ENCODE measurements at places on chromosomes 16 and 17.

GRCh38 chr17:48625495-48626244 is 488 bp downstream of the HOXB9 start:
- DNase-seq, result no peak

GRCh38 chr16:50102051-50102746 is 36.4 kb downstream of the HEATR3 start:
- DNase-seq, result no peak

GRCh38 chr16:2786061-2786825 is 1.1 kb downstream of the PRSS33 start:
- DNase-seq, result no peak

DNA sequence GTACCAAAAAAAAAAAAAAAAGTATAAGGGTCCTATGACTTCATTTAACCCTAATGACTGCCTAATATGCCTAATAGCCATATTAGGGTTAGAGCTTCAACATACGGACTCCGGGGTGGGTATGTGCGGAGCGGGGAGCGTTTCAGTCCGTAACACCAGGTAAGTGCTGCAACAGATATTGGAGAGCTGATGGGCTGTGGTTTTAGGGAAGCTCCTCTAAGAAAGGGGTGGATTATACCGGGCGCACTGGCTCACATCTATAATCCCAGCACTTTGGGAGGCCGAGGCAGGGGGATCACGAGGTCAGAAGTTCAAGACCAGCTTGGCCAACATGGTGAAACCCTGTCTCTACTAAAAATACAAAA is 1.9 kb upstream of the ZC3H7A start:
- DNase-seq, result no peak

GRCh38 chr16:25198021-25198420 is 18.7 kb upstream of the AQP8 start:
- no peak for DNase-seq

DNA sequence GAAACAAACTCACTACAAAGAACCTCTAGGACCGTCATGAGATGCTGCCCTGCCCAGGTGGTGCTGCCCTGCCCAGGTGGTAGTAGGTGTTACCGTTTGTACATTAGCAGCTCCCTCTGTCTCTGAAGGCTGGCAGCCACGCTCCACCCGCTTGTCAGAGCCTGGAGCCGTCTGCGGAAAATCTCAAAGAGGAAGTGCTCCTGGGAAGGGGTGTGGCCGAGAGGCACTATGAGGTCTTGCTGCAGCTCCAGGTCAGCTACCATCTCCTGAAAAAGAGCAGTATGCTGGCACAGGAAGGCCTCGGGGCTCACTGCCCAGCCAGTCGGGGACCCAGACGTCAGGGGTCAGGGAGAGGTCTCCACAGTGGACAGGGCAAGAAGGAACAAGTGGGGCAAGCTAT is 28.3 kb downstream of the ZNF276 start:
- DNase-seq, result no peak

GRCh38 chr17:72970797-72971196 is 121.7 kb downstream of the SLC39A11 start:
- DNase-seq, result no peak

DNA sequence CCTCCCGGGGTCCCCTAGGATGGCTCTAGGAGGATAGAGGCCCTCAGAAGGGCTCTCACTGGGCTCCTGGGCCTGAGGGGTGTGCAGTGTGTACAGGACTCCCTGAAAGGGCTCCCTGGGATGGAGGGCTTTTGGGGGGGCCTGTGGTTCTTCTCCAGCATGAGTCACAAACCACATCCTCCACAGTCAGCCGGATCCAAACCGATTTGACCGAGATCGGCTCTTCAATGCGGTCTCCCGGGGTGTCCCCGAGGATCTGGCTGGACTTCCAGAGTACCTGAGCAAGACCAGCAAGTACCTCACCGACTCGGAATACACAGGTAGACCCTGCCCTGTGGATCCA is 4.5 kb downstream of the TRPV2 start:
- DNase-seq, result no peak

DNA sequence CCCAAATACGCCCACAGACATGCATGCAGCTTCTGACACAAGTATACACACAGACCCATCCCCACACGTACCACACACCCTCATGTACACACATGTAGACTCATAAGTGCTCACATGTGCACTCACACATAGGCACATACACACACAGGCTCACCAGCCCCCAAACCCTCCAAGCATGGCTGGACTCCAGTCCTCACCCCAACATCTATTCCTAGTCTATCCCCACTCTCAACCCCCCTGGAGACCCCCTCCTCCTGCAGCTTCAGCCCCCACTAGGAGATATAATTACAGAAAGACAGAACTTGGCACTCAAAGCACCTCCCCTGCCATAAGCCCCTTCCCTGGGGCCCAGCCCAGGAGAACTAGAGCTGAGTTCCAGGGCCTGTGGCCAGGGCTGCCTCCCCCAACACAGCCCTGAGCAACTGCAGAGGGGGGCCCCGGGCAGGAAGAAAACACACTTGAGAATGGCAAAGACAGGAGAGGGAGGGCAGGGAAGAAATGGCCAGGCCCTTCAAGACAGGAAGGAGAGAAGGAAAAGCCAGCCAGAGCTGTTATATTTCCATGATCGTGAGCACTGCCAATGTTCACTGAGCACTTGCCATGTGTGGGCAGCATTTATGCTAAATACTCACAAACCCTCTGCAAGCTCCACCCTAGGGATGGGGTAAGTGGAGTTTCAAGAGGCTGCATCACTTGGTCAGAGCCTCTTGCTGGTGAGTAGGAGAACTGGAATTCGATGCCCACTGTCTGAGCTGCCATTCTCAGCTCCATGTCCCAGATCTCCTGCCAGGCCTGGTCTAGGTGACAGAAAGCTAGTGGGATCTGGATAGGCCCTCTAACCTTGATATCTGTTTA is 224.5 kb downstream of the ZNF423 start:
- peak; percentile 40 for DNase-seq

GRCh38 chr16:2912330-2913199 is 834 bp downstream of the FLYWCH1 start:
- DNase-seq, result peak; percentile 85

DNA sequence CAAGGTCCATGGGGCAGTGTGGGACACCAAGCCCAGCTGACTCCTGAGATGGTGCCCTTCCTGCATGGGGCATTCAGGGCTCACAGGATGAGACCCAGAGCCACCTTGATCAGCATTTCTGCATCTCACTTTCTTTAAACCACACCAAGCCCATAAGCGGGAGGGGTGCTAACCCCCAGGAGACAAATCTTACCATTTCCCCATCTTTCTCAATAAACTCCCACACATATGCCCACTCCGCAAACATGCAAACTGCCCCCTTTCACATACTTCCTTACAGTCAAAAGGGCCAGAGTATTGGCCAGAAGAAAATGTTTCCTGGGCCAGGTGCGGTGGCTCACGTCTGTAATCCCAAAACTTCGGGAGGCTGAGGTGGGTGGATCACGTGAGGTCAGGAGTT is 3.7 kb upstream of the SLC39A11 start:
- DNase-seq, result no peak

DNA sequence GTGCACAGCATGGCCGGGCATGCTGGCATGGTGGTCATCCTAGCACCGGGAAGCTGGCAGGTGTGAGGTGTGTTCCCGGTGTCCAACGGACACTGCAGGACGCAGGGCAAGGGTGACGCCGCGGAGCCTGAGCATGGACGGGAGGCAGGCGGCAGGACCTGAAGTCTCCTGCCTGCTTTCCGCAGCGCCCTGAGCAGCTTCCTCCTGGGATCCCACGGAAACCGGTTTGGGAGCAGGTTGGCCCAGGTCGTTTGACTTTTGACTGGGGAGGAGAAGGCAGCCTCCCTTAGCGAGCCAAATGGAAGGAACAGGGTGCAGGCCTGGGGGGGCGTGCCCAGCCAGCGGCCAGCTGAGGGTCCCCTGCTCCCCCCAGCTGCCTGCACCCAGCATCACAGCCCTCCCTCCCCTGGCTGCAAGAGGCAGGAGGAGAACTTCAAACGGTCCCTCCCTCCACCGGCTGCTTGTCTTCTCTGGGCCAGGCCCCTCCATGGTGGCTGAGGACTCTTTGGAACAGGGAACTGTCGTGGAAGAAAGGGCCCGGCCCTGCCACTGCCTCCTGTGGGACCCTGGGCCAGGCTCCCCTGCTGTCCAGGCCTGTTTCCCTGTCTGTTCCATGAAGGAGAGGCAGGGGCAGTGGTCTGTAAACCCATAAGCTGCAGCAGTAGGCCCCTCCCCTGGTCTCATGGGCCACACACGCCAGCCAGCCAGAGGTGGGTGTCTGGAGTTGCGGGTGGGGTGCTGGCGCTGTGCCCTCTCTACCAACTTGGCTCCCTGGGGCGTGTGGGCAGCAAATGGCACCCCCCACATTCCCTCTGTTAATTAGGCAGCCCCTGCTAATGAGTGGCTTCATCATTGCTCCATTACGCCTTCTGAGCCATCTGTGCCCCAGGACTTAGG is 7.8 kb upstream of the ADGRG1 start:
- DNase-seq, result peak; percentile 82

DNA sequence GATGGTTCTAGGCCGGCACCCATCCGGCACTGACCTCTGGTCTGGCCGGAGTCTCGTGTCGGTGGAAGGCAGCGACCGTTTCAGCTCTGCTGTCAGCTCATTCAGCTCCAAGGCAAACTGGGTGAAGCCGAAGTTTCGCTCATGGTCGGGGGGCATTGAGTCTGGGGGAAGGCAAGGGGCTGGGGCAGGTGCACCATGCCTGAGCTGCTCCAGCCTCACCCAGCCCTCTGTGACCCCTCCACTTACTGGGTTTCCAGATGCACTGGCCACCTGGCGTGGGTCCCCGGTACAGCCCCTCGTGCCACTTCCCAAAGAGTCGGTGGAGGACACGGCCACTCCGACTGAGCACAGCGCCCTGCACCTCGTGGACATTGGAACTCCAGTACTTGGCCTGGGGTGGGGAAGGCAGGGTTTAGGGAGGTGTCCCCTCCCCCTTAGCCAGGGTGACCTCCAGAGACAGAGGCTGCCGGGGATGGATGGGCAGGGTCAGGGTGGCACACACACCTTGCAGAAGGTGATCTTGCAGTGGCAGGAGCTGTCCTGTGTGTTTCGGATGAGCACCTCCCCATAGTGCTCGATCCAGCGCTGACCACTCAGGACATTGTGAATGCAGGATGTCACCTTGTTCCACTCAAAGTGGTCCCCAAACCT is 12.6 kb downstream of the OSBPL7 start:
- no peak for DNase-seq

DNA sequence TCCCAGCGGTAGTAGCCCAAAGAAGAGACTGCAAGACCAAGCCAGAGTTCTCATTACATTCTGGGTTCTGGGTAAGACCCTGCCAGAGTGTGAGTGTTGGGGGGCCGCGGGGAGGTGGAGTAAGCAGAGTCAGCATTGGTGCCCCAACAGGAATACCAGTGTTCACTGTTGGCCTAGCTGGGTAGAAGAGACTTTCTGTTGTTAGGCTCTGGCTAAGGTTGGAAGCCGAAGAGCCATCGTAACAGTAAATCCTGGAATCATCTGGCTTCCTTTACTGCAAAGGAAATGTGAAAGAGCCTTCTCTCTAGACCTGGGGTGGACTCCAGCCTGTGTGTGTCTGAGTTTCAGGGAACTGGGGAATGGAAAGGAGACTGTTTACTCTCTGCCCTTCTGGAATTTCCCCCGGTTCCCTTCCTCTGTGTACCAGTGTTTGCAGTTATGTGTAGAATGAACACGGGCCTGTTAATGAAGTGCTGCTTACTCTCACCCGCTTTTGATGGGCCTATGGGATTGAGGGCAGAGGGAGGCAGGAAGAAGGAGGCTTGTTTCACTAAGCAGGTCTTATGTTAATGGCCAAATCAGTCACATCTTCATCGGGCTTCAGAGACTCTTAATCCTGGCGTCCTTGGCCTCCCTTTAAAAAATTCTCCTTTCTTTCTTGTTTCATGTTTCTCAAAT is 68.5 kb downstream of the WWP2 start:
- peak; percentile 51 for DNase-seq

All from kidney (tissue), 22 donors.